ENCODE measurements at places on chromosomes 7 and 10. TPM values are rescaled to one million over a fixed set of nuclear protein-coding genes. Genes with fewer than 3 reads are reported as not detected.

CHST3 gene
- total RNA-seq: 25.0 TPM

DNA sequence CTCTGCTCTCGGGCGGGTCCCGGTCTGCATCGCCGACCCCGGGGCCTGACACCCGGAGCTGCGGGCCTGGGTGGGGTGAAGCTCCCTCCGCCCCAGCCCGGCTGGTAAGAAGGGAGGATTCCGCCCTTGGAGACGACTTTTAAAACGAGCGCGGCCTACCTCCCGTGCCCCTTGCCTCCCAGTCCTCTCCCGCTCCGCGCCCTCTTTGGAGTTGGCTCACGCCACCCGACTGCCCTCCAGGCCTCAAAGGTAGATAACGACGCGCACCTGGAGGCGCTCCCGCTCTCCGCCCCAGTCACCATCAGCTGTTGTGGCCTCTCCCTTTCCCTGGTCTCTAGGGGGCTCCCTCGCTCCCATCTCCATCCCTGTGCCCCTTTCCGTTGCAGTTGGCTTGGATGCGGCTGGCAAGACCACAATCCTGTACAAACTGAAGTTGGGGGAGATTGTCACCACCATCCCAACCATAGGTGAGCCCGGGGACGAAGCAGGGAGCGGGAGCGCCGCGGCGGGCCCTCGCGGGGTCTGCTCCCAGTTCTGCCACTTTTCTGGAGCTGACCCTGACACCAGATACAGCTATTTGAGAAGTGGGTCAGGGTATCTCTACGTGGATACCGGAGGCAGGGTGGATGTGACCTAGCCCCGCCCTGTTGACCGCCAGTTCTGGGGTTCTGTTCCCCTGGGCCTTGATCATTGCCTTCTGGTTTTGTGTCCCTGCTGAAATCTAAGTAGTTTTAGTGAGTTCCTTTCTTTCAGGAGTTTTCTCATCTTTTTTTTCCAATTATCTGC is 679 bp downstream of the ARF5 start:
- DNase-seq: peak; percentile 76

- DNase-seq: no peak
Observed at GRCh38 chr10:132452216-132452650, 55.2 kb downstream of the PWWP2B start.

- no peak for DNase-seq
Observed at GRCh38 chr7:144403102-144403501, 391 bp downstream of the NOBOX start.

DNA sequence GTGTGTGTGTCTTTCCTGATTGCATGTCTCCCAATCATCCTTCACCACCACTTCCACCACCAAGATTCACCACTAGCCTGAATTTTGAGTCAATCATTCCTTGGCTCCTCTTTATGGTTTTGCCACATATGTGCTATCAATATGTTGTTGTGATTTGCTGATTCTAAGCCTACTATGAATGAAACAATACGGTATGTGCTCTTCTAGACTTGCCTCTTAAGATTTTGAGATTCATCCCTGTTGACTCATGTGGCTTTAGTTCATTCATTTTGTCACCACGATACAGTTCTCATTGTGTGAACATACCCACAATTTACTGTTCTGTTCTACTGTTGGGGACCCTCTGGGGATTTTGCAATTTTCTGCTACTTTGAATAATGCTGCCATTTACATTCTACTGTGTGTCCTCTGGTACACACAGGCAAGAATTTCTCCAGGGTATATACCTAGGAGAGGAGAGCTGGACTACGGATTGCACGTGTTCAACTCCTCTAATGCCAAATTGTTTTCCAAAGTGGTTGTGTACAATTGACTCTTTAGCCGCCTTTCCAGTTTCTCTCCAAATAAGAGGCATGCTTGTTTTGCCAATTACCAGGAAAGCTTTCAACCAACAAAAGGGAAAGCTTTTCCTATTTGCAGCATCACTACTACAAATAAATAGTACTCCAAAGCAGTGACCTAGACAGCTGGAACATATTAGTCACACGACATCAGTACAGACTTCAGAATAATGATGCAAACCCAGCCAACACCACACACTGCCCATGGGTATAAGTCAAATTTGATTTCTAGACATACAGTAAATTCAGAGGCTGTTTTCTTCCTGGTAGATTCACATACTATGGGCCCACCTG is 30.0 kb downstream of the SGMS1 start:
- DNase-seq: no peak

GRCh38 chr7:112748381-112748780 is 41.8 kb downstream of the TMEM168 start:
- no peak for DNase-seq

DNA sequence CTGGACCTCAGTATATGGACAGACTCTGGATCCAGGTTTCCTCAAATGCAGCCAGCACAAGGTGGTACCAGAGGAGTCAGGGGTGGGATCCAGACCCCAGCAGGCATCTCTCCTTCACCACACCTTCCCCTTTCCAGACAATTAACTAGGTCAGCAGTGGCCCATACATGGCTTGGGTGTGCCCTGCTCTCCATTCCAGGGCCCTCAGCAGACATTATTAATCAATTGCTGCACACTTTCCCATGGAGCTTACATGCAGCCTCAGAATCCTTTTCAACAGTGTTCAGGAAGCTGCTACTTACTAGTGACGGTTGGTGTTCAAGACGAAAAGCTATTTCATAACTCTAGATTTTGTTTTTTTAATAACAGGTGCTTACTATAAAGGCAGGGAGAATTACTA is 6.0 kb downstream of the COL13A1 start:
- no peak for DNase-seq

DNA sequence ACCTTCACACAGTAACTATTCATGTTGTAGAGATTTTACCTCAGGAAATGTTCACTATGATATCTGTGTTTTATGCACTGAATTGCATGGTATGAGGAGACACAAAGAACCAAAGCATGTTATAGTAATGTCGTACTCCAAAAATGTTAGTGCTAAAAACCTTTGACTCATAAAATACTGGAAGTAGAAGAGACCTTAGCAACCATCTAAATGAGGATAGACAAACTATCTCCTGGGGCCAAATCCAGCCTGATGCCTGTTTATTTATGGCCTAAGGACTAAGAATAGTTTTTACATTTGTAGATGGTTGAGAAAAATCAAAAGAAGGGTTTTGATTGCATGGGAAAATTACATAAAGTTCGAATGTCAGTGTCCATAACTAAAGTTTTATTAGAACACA is 535.1 kb downstream of the INHBA start:
- DNase-seq: no peak

- peak; percentile 26 for DNase-seq
Observed at GRCh38 chr7:44116789-44117666, 6.3 kb downstream of the POLD2 start.

DNA sequence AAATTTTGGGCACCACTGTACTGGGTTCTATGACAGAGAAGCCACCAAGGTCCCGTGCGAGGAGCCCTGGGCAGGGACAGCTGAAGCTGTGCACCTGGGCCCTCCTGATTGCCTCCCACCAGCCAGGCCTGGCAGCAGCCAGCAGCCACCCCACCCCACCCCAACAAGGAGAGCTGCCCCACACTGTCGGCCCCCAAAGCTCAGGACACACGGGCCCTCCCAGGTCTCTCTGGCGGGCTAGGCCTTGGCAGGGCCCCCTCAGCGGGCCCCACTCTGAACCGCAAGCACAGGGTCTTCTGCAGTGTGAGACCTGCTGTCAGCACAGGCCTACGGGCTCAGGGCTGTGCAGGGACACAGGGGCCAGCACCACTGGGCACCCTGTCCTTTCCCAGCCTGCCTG is 5.5 kb downstream of the GPR146 start:
- no peak for DNase-seq
